Mesothelial cell of epicardium (in vitro differentiated cells): ENCODE measurements at places on chromosomes 4 and X. TPM values are rescaled to one million over a fixed set of nuclear protein-coding genes. Genes with fewer than 3 reads are reported as not detected.

Gene USP17L15
- total RNA-seq = 0.16 TPM in 1 of 3 replicates, not detected in the others

Gene COQ2
- total RNA-seq = 7.3 to 8.0 TPM (median 7.9 TPM) in 3 replicates

Gene MAGEA1
- total RNA-seq = not detected in 3 replicates

Gene HEPH
- total RNA-seq = 125 to 129 TPM (median 126 TPM) in 3 replicates

Gene OPRPN
- not detected in 3 replicates for total RNA-seq

Gene RASSF6
- 1.3 to 1.8 TPM (median 1.5 TPM) in 3 replicates for total RNA-seq

Gene MAGEA11
- not detected in 3 replicates for total RNA-seq

Gene PRDM8
- total RNA-seq = 1.6 to 2.4 TPM (median 1.7 TPM) in 3 replicates

Gene CT45A2
- not detected in 3 replicates for total RNA-seq

Gene P2RY8
- not detected in 3 replicates for total RNA-seq

Gene ARMCX4
- 29.0 to 30.8 TPM (median 29.4 TPM) in 3 replicates for total RNA-seq

Gene MGAT4D
- total RNA-seq = not detected in 3 replicates

Gene GLRA3
- 0.02 TPM in 1 of 3 replicates, not detected in the others for total RNA-seq

Gene TASL
- total RNA-seq = not detected in 3 replicates

Gene FHL1
- total RNA-seq = 22.2 to 26.8 TPM (median 23.4 TPM) in 3 replicates

Gene TMPRSS11A
- 1.6 to 1.8 TPM (median 1.8 TPM) in 3 replicates for total RNA-seq

Gene EREG
- total RNA-seq = 0.04 to 0.22 TPM in 2 of 3 replicates, not detected in the other

Gene FGA
- not detected in 3 replicates for total RNA-seq

Gene L1CAM
- 1.4 to 2.1 TPM (median 2.1 TPM) in 3 replicates for total RNA-seq

Gene ADH6
- not detected in 3 replicates for total RNA-seq

Gene ARR3
- total RNA-seq = not detected in 3 replicates

Gene EDNRA
- total RNA-seq = 135 to 140 TPM (median 135 TPM) in 3 replicates

Gene TLR6
- total RNA-seq = 0.77 to 1.2 TPM (median 0.98 TPM) in 3 replicates

Gene SPIN2A
- total RNA-seq = 4.1 to 5.3 TPM (median 4.2 TPM) in 3 replicates

Gene SNCA
- 14.8 to 18.3 TPM (median 15.7 TPM) in 3 replicates for total RNA-seq

Gene TMEM271
- 0.11 TPM in 1 of 3 replicates, not detected in the others for total RNA-seq

Gene IGSF1
- total RNA-seq = 8.3 to 8.9 TPM (median 8.8 TPM) in 3 replicates

Gene HOPX
- 2.7 to 3.3 TPM (median 3.1 TPM) in 3 replicates for total RNA-seq

Gene SCML2
- total RNA-seq = 8.2 to 8.9 TPM (median 8.2 TPM) in 3 replicates

Gene EGFL6
- total RNA-seq = 8.4 to 12.3 TPM (median 11.3 TPM) in 3 replicates

Gene GCNA
- 0.84 to 1.1 TPM (median 0.94 TPM) in 3 replicates for total RNA-seq

Gene TRAM1L1
- total RNA-seq = 9.7 to 10.6 TPM (median 10.4 TPM) in 3 replicates
